ENCODE measurements at places on chromosomes 2 and 18.

GRCh38 chr2:55357927-55358326, 61.7 kb downstream of the CCDC88A start:
- no peak for DNase-seq

DNA sequence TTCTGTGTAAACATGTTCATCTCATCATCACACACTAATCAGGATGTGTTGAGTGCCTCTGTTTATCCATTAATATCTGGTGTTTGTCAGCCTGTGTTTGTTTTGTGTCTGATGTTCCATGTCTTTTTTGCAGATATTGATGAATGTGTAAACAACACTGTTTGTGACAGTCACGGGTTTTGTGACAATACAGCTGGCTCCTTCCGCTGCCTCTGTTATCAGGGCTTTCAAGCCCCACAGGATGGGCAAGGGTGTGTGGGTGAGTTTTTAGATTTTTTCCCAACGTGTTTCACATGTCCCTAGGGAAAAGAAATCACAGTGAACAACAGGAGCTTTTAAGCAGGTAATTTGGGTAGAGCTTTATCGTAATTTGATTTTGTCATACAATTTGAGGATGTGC, 133.7 kb upstream of the RASGRP3 start:
- no peak for DNase-seq

- DNase-seq: no peak
Measured at GRCh38 chr2:103232865-103233264, 471.0 kb downstream of the TMEM182 start.

GRCh38 chr18:55228191-55228590, 268.9 kb upstream of the CCDC68 start:
- no peak for DNase-seq

DNA sequence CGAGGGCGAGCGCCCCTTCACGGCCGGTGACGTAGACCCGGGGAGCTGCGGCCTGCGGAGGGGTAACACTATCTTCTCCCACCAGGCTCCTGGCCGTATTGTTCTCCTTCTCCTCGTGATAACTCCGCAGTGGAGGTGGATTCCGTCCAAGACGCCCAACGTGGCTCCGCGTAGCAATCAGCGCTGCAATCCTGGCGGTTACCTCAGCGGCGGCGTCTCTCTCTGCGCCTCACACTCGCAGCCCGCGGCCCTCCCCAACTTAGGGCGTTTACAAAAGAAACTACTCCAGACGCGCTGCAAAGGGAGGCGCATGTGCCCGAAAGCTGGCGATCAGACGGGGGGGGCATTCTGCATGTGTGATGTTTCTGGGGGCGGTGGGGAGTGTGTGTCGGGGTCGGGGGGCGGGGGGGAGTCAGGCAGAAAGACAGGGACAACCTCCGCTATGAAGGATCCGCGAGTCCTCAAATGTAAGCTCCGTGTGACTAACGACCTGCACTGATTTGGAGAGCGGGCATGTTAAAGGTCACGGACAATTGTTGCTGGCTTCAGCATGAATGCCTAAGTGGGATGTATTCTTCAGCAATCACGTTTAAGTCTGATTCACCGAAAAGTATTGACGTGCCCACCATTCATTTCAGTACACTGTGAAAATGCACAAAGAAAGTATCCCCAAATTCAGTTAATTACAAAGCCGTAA, 1.3 kb upstream of the ZNF516 start:
- no peak for DNase-seq

Data from thoracic aorta (tissue), 2 donors.